ENCODE measurements at places on chromosomes 16 and 17.

DNA sequence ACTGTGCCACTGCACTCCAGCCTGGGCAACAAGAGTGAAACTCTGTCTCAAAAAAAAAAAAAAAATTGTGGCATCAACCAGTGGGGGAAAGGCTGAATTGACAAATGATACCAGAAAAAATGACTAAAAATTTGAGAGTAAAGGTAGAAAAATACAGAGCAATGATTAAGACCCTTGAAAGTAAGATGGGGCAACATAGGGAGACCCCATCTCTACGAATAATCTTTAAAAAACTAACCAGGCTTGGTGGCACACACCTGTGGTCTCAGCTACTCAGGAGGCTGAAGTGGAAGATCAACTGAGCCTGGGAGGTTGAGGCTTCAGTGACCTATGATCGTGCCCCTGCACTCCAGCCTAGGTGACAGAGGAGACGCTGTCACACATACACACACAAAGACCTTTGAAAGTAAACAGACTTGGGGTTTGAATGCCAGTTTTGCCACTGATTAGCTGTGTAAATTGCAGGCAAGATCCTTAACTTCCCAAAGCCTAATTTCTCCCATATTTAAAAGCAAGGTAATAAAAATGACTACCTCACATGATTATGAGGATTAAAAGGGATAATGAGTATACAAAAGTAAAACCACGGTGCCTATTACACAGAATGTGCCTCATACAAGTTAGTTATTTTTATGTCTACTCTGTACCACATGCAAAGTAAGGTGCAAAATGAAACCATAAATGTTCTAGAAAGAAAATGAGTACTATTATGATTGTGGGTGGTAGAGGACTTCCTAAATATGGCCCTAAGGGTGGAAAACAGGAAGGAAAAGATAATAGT lies 21.7 kb upstream of the PAFAH1B1 start:
- DNase-seq: no peak

GRCh38 chr16:19502395-19503131 lies 19.3 kb downstream of the GDE1 start:
- DNase-seq: peak; percentile 48

DNA sequence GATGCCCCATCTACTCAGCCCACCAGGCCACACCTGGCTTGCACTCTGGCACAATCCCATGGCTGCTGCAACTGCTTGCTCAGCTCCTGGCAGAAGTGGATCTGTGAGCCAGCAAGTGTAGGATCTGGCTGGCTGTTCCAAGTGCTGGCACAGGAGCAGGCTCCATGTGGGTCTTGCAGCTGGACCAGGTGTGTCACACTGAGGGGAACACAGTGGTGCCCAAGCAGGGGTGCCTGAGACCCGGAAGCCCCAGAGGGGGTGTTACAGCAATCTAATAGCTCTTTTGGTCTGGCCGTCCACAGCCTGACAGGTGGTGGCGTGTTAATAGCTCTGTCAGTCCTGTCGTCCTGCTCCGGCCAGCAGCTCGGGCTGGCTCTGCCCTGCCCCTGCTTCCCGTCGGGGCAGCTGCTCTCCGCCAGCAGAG lies 19.6 kb upstream of the GOT2 start:
- DNase-seq: no peak

DNA sequence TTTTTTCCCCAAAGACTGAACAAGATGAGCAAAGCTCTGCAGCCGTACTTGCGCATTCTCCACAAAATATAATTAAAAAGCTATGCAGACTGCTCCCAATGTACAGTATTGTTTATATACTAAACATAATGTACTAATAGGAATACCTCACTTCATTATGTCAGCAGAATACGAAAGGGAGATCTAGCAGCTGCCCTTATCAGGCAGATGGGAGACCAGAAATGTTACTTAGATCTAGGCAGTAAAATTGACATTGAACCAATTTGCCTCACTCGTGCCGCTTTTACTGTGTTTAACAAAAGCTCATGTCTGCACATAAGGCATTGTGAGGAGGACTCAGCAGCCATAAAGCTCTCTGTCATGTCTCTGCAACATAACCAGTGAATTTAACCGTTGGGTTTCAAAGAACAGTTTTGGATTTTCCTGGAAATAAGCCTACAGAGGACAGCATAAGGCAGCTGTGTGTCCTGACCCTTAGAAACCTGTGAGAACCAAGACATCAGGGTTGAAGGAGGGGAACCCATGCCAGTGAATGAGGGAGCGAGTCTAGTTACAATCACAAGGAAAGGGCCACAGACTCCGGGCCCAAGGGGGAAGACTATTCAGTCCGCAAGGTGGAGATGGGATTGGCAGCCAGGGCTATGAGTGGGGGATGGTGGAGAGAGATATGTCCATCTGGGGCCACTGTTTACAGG lies 71.4 kb downstream of the GNAO1 start:
- no peak for DNase-seq

DNA sequence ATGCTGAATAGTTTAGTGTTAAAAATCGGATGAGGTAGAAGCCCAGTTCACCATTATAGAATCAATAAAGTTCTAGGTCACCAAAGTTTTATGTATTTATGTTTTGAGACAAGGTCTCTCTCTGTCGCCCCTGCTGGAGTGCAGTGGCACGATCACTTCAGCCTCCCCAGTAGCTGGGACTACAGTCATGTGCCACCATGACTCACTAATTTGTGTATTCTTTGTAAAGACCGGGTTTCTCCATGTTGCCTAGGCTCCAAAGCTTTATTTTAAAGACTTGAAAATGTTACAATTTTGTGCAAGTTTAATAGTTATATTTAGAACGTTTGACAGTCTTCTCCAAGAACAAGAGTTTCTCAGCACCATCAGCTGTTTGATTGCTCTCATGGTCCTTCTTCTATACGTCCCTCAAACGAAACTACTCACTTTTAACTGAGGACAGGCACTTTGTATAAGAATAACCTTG lies 32.1 kb downstream of the NDE1 start:
- DNase-seq: no peak

Measured in substantia nigra (tissue), 51 donors.